ENCODE measurements at places on chromosomes 1 and 21.

DNA sequence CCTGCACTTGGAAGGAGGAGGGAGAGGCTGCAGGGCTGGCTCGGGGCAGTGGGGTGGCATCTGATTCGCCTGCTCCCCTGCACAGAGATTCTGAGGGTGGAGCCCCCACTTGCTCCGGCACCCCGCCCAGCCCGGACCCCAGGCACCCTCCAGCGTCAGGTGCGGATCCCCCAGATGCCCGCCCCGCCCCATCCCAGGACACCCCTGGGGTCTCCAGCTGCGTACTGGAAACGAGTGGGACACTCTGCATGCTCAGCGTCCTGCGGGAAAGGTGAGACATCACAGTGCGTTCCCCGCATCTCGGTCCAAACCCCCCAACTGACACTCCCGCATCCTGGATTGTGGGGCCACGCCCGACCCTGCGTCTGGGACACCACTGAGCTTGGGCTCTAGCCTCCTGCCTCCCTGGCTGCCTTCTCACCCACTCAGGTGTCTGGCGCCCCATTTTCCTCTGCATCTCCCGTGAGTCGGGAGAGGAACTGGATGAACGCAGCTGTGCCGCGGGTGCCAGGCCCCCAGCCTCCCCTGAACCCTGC is 7.9 kb downstream of the ADAMTSL4 start:
- DNase-seq: no peak

DNA sequence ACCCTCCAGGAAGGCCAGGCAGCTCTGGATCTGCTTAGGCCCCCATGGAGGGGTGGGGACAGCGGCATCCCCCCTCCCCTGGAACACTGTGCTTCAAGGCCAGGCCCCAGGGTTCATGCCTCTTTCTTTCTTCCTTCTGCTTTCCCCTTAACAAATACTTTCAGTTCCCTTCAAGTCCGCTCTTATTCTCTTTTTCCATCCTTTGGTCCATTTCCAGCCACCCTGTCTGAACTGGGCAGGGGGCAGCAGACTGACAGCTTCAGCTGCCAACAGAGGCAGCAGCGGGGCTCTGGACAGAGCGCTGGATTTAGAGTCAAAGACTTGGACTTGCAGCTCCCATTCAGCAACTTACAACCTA is 1.1 kb upstream of the CD244 start:
- no peak for DNase-seq

GRCh38 chr1:20896826-20897225 is 109.7 kb upstream of the HP1BP3 start:
- no peak for DNase-seq

GRCh38 chr1:33763406-33763805 is 100.5 kb upstream of the HMGB4 start:
- no peak for DNase-seq

- DNase-seq: no peak
Measured at GRCh38 chr1:18941221-18942141, 15.0 kb downstream of the IFFO2 start.

DNA sequence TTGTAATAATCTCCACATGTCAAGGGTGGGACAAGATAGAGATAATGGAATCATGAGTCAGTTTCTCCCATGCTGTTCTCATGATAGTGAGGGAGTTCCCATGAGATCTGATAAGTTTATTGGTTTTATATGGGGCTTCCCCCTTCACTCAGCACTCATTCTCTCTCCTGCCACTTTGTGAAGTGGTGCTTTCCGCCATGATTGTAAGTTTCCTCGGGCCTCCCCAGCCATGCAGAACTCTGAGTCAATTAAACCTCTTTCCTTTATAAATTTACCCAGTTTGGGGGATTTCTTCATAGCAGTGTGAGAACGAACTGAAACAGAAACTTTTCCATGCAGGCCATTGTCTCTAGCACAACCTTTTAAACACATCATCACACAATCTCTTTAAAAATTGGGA is 221.5 kb upstream of the BRINP3 start:
- no peak for DNase-seq

DNA sequence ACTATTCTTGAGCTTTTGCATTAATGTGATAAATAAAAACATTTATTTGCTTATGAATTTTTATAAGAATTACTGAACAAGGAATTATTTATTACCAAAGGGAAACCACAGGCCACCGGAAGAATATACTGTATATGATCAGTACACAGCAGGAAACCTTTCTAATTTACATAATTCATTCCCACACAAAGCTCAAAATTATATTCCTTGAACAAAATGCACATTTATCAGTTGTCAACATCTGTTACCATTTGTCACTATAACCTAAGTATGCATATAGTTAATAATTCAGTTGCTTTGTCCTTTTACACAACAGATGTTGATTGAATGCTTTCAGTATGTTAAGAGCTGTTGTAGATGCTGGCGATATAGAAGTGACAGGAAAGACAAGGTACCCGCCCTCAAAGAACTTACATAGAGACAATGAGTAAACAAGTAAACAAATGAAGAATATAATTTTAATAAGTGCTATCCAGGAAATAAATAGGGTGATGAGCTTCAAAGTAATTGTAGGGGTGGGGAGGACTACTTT is 27.2 kb downstream of the VPS45 start:
- DNase-seq: no peak

DNA sequence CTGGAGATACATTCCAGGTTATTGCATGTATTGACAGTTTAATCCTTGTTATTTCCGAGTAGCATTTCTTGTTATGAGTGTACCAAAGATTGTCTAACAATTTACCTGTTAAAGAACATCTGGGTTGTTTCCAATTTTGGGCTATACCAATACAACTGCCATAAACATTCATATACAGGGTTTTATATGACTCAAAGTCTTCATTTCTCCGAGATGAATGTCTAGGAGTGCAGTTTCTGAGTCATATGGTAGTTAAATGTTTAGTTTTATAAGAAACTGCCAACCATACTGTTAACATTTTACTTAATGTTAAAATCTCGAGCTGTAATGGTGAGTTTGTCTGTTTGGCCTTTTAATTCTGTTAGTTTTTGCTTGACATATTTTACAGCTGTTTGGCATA is 10.0 kb downstream of the RAB4A start:
- no peak for DNase-seq

DNA sequence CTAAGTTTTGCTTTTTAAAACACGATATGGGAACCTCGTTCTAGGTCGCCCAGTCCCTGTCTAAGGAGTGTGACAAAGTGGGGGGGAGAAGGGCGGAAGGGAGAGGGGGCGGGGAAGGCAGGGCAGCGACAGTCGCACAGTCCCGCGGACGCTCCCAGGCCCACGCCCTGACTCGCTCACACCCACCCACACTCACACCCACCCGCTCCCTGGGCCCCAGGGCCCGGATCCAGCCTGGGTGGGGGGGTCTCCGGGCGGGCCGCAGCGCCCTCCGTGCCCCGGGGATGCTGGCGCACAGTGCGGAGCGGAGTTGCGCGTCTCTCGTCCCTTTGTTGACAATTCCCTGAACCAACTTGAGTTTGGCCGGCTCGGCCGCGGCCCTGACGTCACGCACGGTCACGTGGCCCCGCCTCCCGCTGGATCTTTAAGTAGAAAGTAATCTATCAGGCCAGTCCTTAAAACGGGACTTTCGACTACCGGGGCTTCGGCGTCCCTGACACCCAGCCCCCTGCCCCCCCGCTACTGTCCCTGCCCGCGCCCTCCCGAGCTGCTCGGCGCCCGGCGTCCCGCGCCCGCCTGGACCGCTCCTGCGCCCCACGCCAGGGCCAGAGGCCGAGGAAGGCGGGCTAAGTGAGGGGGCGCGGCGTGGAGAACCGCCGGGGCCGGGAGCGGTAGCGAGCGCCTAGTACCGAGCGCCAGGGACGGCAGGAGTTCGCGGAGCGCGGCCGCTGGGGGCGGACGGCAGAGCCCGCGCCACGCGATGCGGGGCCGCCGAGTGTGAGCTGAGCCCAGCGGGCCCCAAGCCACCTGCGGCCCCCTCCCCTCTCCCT is at the start of gene FOXD3:
Gene FOXD3 (plus strand): TSS at position 454 of the 830 bp plus-strand sequence. CDS start 492 bp downstream, outside the sequence.
- DNase-seq: no peak

GRCh38 chr21:31846690-31847089 is 26.1 kb upstream of the HUNK start:
- DNase-seq: no peak

DNA sequence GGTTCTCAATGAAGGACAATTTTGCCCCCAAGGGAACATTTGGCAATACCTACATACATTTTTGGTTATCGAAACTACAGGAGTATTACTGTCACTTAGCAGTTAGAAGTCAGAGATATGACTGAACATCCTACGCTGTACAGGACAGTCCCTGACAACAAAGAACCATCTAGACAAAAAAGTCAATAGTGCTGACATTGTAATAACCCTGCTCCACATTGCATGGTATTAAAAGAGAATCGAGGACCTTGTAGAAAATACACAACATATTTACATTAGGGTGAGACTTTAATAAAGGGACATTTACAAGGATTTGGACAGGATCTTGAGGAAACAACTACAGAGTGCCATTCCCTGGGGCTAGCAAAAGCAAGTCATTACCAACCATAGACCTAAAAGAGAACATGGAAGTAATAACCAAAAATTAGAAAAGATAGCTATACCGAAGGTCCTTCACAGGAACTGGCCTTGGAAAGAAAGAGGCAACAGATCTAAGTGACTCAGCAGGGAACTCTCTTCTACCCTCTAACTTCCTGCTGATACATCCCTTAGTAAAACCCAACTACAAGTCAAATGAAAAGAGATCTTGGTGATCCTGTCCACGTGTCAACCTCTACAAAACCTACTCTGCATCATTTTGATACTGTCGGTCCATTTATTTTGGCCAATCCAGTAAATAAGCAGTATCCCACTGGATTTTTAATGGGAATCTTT is 40.2 kb downstream of the ANGPTL3 start:
- DNase-seq: no peak

- DNase-seq: peak; percentile 47
Measured at GRCh38 chr1:236063919-236064673, 794 bp downstream of the NID1 start.

DNA sequence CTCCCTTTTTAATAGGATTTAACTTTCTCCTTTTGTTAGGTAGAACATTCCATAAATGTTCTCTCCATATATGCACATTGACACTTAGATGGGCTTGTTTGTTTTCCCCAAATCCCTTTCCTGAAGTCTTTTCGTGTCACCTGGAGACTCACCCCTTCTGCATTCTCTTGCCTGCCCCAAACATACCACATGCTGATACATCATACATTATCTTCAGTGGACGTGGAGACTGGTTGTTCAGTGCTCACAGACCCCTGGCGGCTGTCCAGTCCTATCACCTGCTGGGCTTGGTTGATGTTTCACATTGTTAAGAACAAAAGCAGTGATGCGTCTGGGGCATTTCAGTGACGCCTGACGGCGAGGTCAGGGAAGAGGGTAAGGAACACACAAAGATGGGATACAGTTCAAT is 22.2 kb downstream of the FMOD start:
- no peak for DNase-seq

- DNase-seq: no peak
Measured at GRCh38 chr21:35489389-35489980, 440.4 kb upstream of the RUNX1 start.

DNA sequence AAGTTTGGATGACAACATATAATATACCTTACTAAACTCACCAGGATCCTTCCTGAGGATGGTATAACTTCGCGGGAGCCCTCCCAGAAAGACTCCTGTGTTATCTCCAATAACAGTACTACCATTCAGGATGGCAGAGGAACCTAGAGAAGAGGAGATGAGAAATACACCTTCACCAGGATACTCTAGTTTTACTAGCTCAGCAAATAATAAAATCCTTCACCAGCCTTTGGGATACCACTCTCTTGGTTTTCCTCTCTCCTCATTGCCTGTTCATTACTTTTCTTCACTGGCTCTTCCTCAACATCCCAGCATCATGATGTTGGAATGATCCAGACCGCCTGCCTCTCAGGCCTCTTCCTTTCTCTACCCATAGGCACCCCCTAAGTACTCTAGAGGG is 336.6 kb downstream of the USH2A start:
- DNase-seq: no peak

DNA sequence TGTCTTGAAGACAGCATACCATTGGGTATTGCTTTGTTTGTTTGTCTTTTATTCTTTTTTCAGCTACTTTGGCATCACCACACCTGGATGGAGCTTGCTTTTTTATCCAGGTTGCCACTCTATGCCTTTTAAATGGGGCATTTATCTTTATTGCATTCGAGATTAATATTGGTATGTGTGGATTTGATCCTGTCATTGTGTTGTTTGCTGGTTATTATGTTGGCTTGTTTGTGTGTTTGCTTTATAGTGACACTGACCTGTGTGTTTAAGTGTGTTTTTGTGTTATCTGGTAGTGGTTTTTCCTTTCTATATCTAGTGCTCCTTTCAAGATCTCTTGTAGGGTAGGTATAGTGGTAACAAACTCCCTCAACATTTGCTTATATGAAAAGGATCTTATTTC is 24.9 kb upstream of the KCNH1 start:
- no peak for DNase-seq

GRCh38 chr1:11898831-11899467 is 27.3 kb downstream of the KIAA2013 start:
- no peak for DNase-seq

DNA sequence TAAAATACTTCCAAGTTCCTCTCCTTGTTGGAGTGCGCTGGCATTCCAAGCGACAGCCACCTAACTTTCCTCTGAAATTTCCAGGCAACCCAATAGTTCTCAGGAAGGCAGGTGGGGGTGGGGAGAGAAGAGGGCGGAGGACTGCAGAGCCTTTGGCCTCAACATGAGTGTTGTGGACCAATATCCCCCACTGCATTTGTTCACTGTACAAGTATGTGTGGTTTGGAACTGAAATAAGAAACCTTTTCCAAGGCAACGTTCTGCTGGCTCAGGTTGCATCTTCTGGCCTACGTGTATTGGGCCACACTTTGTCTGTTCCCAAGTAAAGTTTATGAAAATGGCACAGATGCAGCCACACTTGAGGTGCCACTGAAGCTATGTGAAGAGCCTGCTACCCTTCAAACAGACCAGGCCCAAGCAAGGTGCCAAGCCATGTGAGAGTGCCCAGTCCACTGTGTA is 153.4 kb downstream of the DHRS3 start:
- no peak for DNase-seq

- DNase-seq: no peak
Measured at GRCh38 chr1:4084446-4084845, 184.4 kb upstream of the C1orf174 start.

GRCh38 chr1:108182959-108183700 is 17.0 kb downstream of the SLC25A24 start:
- DNase-seq: no peak

- DNase-seq: no peak
Measured at GRCh38 chr1:60540141-60540540, 466.6 kb upstream of the C1orf87 start.

DNA sequence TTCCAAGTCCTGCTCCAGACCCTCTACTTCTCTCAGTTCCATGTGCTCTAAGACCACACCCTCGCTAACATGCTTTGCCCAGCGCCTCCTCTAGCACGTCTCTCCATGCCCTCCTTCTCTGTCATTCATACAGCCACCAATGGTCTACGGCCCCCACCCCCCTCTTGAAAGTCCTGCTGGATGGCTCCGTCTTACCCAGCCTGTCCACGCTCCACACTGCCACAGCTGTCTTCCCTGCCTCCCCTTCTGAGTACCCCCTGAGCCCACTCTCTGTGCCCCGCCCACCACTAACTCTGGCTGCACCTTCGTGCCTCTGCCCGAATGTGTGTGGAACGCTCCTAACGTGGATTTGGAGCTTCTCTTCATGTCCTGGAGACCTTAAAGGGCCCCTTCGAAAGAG is 244.6 kb downstream of the TRABD2B start:
- no peak for DNase-seq

Data from D721Med (cell line).